ENCODE measurements at places on chromosomes 1 and 21. TPM values are rescaled to one million over a fixed set of nuclear protein-coding genes. Genes with fewer than 3 reads are reported as not detected.

DNA sequence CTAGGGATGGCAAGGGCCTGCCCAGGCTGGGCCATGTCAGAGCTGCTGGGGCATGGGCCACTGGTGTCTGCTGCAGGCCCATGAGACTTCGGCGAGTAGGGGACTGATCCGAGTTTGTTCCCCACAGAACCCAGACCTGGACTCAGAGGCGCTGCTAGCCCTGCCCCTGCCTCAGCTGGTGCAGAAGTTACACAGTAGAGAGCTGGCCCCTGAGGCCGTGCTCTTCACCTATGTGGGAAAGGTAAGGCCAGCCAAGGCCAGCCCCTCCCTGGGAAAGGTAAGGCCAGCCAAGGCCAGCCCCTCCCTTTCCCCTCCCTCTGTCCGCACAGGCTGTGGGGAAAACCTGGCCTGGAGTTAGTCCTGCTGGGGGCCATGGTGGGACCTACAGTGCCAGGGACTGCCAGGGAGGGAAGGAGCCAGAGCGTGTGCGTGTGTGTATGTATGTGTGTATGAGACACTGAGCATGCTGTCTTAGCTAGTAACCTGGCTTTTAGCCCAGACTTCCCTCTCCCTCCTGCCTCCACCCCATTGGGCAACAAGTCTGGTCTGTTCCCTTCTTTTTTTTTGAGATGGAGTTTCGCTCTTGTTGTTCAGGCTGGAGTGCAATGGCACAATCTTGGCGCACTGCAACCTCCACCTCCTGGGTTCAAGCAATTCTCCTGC is 8.0 kb downstream of the FAAH start:
- H3K4me3 ChIP-seq = no peak overlapping the region
- peaks cover 30% of the 10 kb centered on the region for H3K4me1 ChIP-seq
- no peaks in the 10 kb centered on the region for H3K36me3 ChIP-seq
- no peaks in the 10 kb centered on the region for H3K27me3 ChIP-seq
- DNase-seq = no peak
- no peak overlapping the region for H3K27ac ChIP-seq

DNA sequence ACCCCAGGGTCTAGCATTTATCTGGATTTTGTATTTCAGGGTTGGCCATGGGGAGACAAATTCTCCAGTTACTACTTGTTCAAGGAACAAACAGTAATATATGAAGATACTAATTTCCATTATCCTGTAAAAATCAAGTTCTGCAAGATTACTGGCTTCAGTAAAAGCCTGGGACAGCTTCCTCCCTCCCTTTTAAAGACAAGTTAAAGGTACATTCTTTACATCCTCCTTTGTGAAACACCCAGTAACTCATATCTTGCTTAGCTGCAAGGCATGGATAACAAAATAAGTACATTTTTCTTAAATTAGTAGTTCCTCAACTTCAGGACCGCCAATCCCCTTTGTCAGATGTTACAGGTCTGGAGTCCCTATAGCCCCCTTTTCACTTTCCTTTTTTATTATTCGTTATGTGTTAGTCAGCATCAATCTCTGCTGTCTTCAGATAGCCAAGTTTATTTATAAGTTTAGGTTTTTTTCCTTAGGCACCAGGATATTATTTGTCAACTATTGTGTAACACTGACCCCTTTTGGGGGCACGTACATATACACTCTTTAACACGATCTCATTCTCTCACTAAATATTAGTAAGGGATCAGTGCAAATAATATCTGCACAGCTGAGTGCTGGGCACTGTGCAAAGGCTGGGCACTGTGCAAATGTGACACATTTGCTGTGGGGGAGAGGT is 9.8 kb downstream of the ERRFI1 start:
- H3K27me3 ChIP-seq = no peaks in the 10 kb centered on the region
- no peak for DNase-seq
- H3K27ac ChIP-seq = peak overlapping the region; percentile 98
- H3K4me1 ChIP-seq = peaks cover 44% of the 10 kb centered on the region
- H3K36me3 ChIP-seq = peaks cover 41% of the 10 kb centered on the region
- peak overlapping the region; percentile 5 for H3K4me3 ChIP-seq

GFI1 gene
- total RNA-seq = 0.99 TPM

KRTAP7-1 gene
- total RNA-seq = not detected

KIRREL1 gene
- total RNA-seq = 67.2 TPM

All from esophagus muscularis mucosa (tissue), 4 donors.